Stimulated activated CD8-positive, alpha-beta memory T cell treated with anti-CD3 and anti-CD28 coated beads, Interleukin-4, amount 100 ng/mL, for 24 hours (primary cell): ENCODE measurements at places on chromosomes 5 and 9.

DNA sequence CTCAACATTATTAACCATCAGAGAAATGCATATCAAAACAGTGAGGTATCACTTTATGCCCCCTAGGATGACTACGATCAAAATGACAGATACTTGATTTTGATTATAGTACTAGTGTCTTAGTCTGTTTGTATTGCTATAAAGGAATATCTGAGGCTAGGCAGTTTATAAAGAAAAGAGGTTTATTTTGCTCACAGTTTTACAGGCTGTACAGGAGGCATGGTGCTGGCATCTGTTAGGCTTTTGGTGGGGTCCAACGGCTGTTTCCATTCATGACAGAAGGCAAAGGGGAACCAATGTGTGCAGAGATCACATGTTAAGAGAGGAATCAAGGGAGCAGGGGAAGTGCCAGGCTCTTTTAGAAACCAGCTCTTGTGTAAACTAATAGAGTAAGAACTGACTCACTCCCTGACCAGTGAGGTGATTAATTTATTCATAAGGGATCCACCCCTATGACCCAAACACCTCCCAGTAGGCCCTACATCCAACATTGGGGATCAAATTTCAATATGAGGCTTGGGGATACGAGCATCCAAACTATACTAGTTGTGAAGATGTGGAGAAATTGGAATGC lies 16.0 kb upstream of the AFF4 start:
- DNase-seq: no peak

DNA sequence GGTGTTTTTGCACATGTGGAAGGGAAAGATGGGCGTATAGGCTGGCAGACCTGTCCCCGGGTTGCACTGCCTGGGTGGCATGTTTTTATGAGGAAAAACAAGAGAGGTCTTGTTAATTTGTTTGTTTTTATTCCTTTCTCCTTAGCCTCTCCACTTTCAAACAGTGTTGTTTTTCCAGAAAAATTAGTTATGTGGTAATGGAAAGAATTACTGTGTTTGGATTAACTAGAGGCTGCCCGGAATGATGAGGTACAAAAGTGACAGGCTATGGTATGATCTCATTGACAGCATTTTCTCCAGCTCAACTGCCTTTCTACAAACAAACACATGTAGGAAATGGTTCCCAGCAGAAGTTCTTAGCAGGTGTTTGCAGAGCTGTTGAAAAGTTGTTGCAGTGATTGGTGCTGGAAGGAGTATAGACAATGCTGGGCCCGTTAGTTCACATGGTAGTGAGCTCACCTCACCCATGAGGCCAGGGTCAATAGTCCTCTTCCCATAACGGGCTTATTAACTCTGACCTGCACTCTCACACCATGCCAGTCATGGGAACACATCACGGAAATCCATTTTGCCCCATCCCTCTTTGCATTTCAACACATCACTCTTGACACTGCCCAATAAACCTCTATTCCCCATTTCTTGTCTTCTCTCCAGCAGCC lies 111.3 kb upstream of the SAP30L start:
- DNase-seq: no peak

DNA sequence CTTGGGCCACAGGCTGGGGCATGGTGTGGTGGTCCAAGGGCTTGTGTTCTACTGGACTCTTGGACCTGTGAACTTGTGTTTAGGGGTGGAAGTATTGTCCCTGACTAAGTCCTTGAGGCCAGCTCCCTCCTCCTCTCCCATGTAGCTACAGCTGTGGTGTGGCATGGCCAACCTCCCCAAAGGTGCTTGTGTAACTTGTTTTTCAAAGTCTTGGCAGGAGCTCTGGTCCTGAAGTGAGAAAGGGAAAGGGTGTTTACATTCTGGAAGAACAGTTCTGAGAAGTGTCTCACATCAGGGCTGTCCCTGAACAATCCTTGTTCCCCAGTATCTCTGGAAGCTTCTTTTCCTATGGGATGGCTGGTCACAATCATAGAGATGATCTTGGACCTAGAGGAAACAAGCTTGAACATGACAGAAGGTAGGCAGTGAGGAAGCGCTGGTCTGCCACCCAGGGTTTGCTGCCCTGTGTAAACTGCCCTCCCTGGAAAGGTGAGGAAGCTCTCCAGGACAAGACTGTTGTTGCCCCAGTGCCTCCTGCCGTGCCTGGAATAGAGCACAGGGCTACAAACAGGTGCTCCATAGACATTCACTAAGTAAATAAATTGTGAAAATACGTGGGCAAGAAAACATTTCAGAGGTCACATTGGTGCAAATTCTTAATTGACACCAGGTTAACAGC lies 64.6 kb upstream of the KLF9 start:
- no peak for DNase-seq

GRCh38 chr5:67528953-67529352 lies 332.4 kb upstream of the CD180 start:
- DNase-seq: no peak

DNA sequence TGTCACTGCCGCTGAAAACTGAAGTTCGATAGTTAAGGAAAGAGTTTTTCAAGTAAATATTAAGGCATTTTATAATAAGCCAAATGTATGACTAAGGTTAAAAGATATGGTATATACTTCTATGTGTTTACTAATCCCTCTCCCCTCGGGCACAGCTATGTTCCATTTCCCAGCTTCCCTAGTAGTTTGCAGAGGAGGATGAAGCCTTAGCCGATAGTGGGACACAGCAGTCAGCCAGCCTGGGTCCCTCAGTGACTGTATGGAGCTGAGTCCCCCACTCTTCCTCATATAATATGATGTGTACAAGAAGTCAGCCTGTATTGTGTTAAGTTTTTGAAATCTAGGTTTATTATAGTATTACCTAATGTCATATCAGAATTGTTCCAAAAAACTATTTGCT lies 55.8 kb downstream of the PARP8 start:
- DNase-seq: no peak

DNA sequence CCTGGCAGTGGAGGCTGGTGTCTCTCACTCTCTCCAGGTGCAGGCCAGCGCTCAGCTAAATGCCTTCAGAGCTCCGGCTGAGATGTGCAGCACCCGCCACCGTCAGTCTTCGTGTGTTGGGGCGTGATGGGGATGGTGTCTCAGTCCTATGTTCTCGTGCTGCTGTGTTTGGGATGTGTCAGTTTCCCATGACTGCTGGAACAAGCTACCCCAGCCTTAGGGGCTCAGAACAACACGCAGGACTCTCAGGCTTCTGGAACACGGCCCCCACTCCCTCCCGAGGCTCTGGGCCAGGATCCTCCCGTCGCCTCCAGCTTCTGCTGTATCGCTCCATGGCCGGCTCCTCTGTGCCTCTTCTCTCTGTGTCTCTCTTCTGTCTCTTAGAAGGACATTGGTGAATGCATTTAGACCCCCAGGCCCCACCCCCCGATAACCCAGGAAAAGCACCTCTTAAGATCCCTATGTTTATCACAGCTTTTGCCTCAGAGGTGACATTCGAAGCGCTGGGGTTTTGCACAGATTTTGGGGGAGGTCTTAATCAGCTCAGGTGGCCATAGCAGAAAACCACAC lies 9.6 kb upstream of the CEP72 start:
- no peak for DNase-seq
